ENCODE measurements at places on chromosomes 6 and 20.

GRCh38 chr20:63628246-63628975 lies 1.5 kb upstream of the GMEB2 start:
- no peak for DNase-seq

DNA sequence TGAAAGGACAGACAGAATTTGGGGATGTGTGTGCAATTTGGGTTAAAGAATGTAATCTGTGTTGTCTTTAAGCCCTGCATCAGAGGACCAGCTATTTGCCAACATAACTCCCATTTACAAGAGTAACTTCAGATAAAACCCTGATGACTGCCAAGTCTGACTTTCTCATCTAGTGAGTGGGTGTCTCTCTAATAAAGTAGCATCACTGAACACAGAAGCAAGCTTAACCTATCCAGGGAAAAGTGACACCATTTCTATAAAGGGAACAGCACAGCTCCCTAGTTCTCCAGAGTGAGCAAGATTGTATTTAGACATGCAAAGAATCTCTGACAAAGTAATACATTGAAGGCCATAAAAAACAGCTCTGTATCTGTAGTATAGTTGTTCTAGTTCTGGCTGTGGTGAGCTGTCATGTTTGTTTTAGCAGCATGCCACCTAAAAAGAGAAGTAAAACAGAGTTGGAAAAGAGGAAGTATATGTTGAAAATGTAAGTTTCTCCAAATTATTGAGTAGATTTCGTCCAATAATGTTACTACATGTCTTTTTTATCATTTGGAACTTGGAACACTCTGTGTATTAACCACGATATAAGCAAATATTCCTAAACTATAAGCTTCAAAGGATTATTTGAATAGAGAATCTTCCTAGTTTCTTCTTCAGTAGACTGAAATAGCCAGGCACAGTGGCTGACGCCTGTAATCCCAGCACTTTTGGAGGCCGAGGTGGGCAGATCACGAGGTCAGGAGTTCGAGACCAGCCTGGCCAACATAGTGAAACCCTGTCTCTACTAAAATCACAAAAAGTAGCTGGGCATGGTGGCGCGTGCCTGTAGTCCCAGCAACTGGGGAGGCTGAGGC lies 8.8 kb upstream of the PIM1 start:
- DNase-seq, result no peak

GRCh38 chr6:16751251-16751946 lies 9.9 kb downstream of the ATXN1 start:
- no peak for DNase-seq

DNA sequence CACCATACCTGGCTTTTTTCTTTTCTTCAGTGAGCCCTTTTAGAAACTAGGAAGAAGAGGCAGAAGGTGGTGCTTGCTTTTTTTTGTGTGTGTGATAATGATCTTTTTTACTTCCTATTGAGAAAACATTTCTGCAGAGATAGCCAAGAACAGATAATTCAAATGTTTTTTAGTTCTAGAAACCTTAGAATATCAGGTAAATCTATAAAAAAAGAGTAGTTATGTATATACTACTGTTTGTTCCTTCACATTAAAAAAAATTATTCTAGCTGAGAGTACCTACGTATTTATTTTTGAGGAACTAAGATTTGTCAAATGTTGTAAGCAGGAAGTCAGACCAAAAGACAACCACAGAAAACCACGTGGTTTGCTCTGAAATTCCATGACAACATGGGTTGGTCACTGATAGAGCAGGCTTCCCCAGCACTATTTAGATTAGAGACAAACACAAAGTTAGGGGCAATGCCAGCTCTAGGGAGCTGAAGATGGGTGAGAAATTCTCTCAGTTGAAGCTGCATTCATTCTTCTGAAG lies 12.8 kb downstream of the STK4 start:
- DNase-seq, result no peak

GRCh38 chr20:16407251-16408067 lies 165.8 kb downstream of the KIF16B start:
- DNase-seq, result no peak

GRCh38 chr6:40755749-40756452 lies 168.7 kb upstream of the LRFN2 start:
- DNase-seq, result no peak

DNA sequence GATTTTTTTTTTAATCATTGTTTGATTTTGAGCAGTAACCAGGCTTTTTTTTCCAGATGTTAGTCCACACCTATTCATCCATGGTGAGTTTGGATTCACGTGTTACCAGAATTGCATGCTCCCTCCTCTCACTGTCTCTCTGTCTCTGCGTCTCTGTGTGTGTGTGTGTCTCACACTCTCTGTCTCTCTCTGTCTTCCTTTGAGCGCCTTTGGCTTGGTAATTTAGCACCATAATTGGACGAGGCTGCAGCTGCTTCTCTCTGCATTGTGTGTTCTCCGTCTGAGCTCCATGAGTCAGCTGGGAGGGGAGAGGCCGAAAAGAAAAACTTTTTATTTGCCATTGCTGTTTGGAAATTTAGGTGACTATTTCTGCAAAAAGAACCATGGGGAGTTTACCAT lies 3.4 kb downstream of the TFAP2B start:
- no peak for DNase-seq

GRCh38 chr20:924639-925038 lies 8.5 kb upstream of the ANGPT4 start:
- DNase-seq, result no peak

DNA sequence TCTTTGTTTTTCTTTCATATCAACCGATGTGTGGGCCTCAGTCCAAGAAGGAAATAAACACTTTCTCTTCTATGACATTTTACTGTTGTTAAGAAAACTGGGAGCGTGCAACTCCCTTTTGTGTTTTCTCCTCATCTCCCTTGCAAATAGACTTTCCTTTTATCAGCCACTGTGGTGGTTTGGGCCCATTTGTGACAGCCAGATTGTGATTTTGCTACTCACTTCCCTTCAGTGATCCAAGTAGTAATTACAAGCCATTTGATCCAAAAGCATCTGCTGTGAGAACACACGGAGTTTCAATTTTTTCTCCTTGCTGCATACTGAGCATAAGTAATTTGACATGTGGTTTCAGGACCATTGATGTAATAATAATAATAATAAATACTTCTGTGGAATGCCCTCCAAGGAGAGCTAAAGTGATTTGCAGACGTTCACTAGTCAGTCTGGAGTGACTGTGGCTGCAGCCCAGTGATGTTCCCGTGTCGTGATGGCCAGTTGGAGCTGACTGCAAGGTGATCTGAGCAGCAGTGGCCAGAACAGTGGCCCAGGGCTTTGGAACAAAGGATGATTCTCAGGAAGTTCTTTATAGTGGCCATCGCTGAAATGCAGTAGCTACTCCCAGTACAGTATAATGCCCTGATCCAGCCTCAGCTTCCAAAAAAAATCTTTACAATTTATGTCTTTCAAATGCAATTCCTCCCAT lies 91.9 kb upstream of the CLDN20 start:
- DNase-seq, result no peak

GRCh38 chr6:15352845-15353244 lies 107.0 kb downstream of the JARID2 start:
- DNase-seq, result no peak

- no peak for DNase-seq
Observed at GRCh38 chr6:30463651-30464618, 25.4 kb upstream of the HLA-E start.

- DNase-seq, result no peak
Observed at GRCh38 chr6:159533568-159533967, 159.5 kb downstream of the SOD2 start.

- peak; percentile 35 for DNase-seq
Observed at GRCh38 chr6:501891-502601, 110.5 kb downstream of the IRF4 start.

GRCh38 chr20:48155268-48155667 lies 370.0 kb upstream of the SULF2 start:
- DNase-seq, result no peak

DNA sequence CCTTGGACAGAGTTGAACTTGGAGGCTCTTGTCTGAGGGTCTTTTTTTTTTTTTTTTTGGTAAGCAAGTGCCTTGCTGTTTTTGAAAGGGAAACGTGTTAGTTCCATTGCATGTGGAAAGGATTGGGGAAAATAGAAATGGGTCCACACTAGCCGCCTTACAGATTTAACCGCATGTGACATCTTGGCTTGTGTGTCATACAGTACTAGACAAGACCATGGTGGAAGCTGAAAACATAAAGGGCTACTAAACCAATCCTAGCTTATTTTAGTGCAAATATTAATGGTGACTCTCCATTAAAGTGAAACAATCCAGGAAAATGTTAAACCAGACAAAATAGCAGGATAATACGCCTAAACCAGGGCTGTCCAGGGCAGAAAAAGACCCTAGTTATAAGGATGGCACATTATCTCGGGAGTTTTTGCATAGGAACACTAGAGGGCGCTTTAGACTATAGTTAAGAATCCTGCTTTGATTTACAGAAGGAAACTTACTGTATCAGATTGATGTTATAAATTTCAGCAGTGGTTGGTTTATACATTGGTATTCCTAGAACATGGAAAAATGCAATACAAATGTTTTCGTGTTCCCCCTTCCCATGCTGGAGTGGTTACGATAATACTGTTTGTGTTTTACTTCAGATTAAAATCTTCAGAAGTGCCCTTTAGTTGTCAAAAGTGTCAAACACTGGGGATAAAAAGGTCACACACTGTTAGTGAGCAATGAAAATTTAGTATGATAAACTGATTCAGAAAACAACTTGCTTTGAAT lies 59.8 kb upstream of the DEK start:
- no peak for DNase-seq

DNA sequence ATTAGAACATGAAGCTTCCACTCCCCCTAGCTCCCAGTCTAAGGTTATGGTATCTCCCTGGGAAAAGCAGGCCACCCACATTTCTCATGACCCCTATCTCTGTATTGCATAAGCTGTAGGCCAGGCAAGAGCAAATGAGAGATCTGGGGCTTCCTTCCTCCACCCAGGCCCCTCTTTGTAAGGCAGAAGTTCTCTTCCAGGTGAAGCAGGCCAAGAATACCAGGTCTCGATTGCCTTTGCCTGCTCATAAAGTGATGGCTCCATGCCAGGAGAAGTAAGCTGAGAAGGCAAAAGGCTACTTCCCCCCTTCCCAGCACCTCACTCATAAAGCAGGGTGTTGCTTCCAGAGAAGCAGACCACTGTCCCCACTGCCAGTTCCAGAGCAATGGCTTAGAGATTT lies 144.1 kb upstream of the KCNK16 start:
- no peak for DNase-seq

- DNase-seq, result no peak
Observed at GRCh38 chr20:22525821-22526220, 58.6 kb downstream of the FOXA2 start.

DNA sequence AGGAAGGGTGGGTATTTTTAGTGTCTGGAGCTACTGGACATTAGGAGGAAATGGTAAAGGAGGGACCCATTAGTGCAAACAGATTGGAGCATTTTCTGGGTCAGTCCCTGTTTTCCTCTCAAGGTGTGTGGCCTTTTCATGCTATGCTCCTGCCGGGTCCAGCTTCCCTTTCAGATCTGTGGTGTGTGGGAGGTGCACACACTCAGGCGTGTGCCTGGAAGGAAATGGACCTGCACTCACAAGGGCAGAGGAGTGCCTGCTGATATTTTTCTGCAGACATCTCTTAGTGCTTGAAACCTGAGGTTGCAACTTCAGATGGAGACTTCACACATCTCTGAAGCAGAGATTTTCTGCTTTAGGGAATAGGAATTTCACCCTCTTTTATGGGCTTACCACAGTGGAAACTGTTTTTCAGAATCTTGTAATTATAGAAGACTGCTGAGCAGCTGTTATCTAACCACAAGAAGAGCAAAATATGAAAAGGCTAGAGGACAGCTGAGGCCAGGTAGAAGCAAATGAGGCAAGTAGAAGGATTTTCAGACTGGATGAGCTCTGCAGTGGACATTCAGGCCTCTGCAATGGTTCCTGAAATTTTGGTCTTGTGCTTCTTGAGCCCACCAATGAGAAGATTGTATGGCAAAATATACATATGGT lies 764.3 kb downstream of the QKI start:
- no peak for DNase-seq

DNA sequence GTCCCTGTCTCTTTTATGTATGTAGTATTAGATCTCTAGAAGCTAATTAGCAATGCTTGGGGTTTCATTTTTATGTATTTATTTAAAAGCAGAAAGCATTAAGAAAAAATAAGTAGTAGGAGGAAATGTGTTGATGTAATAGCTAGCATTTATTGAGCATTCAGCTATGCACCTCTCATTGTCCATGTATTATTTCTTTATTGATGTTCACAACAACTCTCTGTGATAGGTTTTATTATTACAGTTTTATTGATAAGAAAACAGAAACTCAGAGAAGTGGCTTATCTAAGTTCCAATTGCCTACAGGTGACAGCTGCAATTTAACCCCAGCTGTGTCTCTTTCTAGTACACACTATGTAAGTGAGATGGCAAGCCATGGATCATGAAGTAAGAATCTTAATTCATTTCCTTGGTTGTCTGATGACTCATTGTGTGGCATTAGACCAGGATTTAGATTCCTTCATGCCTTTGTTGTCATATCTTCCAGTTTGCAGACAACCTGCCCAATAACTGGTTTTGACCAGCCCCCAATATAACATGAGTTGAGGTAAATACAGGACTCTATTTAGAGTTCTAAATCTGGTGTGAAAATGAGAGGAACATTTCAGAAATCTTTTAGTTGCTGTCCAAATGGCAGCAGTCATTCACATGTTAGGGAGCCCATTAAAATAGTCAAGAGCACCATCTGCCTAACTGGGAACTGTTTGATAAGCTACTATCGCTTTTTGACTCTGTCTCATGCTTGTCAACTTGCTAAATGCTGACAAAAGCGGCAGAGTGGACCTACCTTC lies 170.8 kb upstream of the PHACTR1 start:
- DNase-seq, result no peak

- DNase-seq, result no peak
Observed at GRCh38 chr20:4973330-4974097, 27.8 kb downstream of the SLC23A2 start.

DNA sequence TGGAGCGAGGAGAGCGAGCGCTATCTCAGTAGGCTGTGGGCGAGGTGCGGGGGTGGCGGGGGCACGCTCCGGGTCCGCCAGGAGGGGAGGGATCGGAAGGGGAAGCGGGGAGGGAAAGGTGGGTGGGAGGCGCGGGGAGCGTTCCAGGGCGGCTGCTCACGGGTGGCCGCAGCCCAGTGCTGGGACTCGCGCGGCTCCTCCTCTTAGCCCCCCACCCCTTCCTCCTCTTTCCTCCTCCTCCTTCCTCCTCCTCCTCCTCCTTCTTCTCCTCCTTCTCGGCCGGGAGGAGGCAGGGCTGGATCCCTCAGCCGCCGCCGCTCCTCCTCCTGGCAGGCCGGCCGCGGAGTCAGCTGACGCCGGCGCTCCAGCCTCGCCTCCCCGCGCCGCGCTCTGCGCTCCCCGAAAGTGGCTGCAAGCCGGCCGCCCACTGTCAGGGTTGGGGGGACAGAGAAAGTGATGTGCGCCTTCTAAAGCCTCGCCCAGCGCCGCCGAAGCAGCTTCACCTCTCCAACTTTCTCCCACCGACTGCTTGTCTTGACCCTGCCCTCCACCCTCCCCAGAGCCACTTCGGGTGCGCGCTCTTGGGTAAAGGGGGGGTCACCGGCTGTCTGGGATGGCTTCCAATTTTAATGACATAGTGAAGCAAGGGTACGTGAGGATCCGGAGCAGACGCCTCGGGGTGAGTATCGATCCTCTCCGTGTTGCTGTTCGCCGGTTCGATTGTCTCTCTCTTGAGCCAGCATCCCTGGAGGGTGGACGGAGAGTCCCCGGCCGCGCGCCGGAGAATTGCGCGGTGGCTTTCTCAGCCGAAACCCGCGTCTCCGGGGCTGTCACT lies at the start of gene DOK5:
Gene DOK5, plus strand, starts transcription at position 260 of the 835 bp plus-strand sequence. Its CDS starts 354 bp downstream, at position 614.
- no peak for DNase-seq
